Glutamatergic neuron (in vitro differentiated cells): ENCODE measurements at places on chromosomes 5 and 9. TPM values are rescaled to one million over a fixed set of nuclear protein-coding genes. Genes with fewer than 3 reads are reported as not detected.

Gene TSSK1B
- total RNA-seq = 0.54 TPM

Gene TEK
- 1.0 TPM for total RNA-seq

Gene EGFLAM
- total RNA-seq = 13.2 TPM

Gene HSPB3
- not detected for total RNA-seq

GRCh38 chr5:127351418-127351817 lies 60.8 kb downstream of the MEGF10 start:
- H3K4me3 ChIP-seq = no peak overlapping the region
- H3K4me1 ChIP-seq = no peaks in the 10 kb centered on the region
- H3K36me3 ChIP-seq = no peaks in the 10 kb centered on the region
- no peak overlapping the region for H3K27ac ChIP-seq
- H3K27me3 ChIP-seq = no peaks in the 10 kb centered on the region
- no peak for DNase-seq

GRCh38 chr5:106415541-106415940 lies 1255.2 kb downstream of the EFNA5 start:
- H3K36me3 ChIP-seq = no peaks in the 10 kb centered on the region
- H3K4me3 ChIP-seq = no peak overlapping the region
- H3K27me3 ChIP-seq = no peaks in the 10 kb centered on the region
- DNase-seq = no peak
- H3K27ac ChIP-seq = no peak overlapping the region

DNA sequence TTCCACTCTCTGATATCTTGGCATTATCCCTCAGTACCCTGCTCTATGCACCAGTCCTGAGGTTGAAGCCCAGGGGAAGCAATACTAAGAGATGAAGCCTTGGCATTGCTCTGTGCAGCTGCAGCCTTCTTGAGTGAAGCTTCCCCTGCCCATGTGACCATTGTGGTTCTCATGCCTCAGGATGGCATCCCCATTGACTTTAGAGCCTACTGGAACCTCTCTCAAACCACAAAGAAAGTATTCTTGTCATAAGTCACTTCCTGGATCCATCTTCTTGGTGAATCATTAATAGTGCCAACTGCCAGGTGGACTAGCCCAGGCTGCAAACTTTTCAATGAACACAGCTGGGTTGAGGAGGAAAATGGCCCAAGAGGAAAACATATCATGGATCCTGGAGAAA lies 283.9 kb upstream of the RFX3 start:
- H3K4me3 ChIP-seq = no peak overlapping the region
- H3K27ac ChIP-seq = no peak overlapping the region
- no peaks in the 10 kb centered on the region for H3K36me3 ChIP-seq
- H3K4me1 ChIP-seq = no peaks in the 10 kb centered on the region
- DNase-seq = no peak

GRCh38 chr5:54083245-54083644 lies 227.1 kb downstream of the ARL15 start:
- no peak for DNase-seq
- H3K27me3 ChIP-seq = no peaks in the 10 kb centered on the region
- H3K4me3 ChIP-seq = no peak overlapping the region
- no peak overlapping the region for H3K27ac ChIP-seq
- no peaks in the 10 kb centered on the region for H3K4me1 ChIP-seq

- DNase-seq = no peak
- no peak overlapping the region for H3K27ac ChIP-seq
- peaks cover 7% of the 10 kb centered on the region for H3K36me3 ChIP-seq
- peaks cover 1% of the 10 kb centered on the region for H3K27me3 ChIP-seq
- H3K4me1 ChIP-seq = no peaks in the 10 kb centered on the region
- no peak overlapping the region for H3K4me3 ChIP-seq
These were observed 48.0 kb downstream of the ZNF366 start for GRCh38 chr5:72459089-72459661.

GRCh38 chr5:152118676-152119470 lies 194.2 kb upstream of the GLRA1 start:
- H3K4me1 ChIP-seq = peaks cover 30% of the 10 kb centered on the region
- DNase-seq = no peak
- H3K27ac ChIP-seq = no peak overlapping the region

GRCh38 chr5:124867137-124867704 lies 120.8 kb upstream of the ZNF608 start:
- H3K27me3 ChIP-seq = peaks cover 2% of the 10 kb centered on the region
- no peak overlapping the region for H3K4me3 ChIP-seq
- no peaks in the 10 kb centered on the region for H3K36me3 ChIP-seq
- no peak for DNase-seq

DNA sequence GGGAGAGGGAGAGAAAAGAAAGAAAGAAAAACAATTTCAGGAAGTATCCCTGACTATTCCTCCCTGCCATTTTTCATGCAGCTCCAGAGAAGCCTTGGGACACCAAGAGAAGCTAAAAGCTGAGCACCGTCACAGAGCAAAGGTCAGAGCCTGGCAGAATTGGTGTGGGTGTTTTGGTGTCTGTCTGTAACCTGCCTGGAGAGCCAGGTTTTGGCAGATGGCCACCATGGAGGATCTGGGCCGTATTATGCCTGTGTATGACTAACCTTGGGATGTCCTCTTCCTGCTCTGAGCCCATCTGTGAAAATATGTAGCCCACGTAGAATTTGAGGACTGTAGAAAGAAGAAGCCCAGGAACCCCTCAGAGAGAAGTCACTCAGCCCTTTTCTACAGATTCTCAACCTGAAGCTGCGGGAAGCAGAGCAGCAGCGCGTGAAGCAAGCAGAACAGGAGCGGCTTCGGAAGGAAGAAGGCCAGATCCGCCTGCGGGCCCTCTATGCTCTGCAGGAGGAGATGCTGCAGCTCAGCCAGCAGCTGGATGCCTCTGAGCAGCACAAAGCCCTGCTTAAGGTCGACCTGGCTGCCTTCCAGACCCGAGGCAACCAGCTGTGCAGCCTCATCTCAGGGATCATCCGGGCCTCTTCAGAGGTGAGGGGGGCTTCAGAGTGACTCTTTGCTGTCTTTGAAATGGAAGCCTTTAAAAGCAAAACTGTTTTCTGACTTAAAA lies 18.8 kb downstream of the GLE1 start:
- H3K4me3 ChIP-seq = no peak overlapping the region
- no peak overlapping the region for H3K27ac ChIP-seq
- H3K27me3 ChIP-seq = peaks cover 2% of the 10 kb centered on the region
- peaks cover 3% of the 10 kb centered on the region for H3K4me1 ChIP-seq
- no peaks in the 10 kb centered on the region for H3K36me3 ChIP-seq

DNA sequence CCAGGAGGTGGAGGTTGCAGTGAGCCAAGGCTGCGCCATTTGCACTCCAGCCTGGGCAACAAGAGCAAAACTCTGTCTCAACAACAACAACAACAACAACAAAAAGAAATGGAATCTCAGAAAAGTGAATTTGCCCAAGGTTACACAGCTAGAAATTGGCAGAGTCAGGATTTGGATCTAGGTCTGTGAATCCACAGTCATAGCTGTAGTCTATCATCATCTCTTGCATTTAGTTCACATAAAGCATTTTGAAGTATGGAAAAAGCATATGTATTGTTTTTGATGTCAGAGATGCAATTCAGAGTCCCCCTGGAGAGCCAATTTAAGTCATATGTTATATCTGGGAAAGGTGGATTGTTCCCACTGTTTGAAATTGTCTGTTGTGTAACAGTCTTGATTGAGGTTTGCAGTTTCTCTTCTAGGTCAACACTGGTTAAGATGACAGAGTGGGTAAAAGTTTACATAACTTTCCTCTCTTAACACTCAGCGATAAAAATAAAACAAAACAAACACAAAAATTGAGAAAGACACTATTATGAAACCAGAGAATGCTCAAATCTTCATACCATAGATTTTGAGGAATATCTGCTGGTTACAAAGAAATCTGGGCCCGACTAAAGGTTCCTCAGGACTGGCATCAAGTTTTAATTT lies 21.5 kb upstream of the GPR21 start:
- no peaks in the 10 kb centered on the region for H3K4me1 ChIP-seq
- H3K4me3 ChIP-seq = no peak overlapping the region
- H3K27me3 ChIP-seq = no peaks in the 10 kb centered on the region
- H3K27ac ChIP-seq = no peak overlapping the region
- DNase-seq = no peak
- H3K36me3 ChIP-seq = no peaks in the 10 kb centered on the region

DNA sequence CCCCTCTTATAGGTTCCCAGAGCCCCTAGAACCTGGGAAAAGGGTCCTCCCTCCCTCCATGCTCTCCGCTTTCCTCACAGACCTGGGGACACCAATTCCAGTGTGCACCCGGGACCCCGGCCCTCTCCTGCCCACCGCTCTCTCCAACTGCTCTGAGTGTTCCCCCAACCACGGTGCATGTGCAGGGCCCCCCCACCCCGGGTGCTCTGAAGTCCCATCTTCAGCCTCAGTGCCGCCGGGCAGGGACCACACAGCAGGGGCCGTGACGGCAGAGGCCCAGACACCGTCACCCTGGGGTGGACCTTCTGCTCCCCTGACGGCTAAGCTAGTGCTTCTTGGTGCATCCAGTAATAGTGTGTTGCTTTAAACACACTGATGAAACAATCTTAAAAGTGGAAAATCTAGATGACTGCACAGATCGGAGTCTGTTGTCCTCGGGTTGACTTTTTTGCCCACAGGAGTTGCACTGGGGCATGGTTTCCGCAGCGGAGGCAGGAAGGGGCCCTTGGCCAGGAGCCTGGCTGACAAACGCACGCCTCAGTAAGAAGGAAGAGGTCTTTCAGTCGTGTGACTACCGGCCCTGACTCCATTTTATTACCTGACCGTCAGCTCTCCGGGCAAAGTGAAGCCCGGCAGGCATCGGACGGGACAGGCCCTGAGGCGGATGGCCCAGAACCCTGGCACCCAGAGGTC lies 36.2 kb upstream of the SLC6A3 start:
- H3K4me3 ChIP-seq = no peak overlapping the region
- no peak for DNase-seq
- H3K27me3 ChIP-seq = peaks cover 10% of the 10 kb centered on the region
- H3K36me3 ChIP-seq = no peaks in the 10 kb centered on the region
- H3K4me1 ChIP-seq = peaks cover 4% of the 10 kb centered on the region

DNA sequence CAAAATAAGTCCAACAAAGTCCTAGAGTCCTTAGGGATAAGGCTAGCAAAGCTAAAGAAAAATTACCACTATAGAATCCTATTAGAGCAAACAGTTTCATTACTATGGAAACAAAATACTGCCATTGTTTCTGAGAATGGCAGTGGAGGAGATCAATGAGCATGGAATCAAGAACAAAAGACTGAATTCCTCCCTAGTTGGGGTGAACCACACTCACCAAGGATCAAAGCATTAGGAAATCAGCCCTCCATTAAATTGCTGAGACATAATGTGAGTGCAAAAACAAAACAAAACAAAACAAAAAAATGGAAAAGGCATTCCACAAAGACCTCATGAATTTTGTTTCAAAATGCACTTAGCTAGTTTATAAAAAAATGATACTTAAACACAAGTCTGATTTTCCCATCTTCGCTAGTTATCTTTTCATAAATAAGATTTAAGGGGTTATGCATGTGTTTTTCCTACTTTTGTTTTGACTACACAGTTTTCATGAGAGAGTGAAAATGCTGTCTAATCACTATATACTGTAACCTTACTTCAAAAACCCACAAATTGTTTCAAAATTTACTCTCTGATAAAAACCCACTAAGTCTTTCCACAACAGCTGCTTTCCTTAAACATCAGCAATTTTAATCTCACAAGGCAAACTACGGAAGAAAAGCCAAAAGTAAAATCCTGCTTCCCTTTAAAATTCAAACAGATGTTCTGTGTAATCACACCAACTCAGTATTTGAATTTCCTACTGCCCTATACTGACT lies 9.7 kb downstream of the SERINC5 start:
- H3K4me1 ChIP-seq = peaks cover 7% of the 10 kb centered on the region
- peak overlapping the region; percentile 7 for H3K27ac ChIP-seq

DNA sequence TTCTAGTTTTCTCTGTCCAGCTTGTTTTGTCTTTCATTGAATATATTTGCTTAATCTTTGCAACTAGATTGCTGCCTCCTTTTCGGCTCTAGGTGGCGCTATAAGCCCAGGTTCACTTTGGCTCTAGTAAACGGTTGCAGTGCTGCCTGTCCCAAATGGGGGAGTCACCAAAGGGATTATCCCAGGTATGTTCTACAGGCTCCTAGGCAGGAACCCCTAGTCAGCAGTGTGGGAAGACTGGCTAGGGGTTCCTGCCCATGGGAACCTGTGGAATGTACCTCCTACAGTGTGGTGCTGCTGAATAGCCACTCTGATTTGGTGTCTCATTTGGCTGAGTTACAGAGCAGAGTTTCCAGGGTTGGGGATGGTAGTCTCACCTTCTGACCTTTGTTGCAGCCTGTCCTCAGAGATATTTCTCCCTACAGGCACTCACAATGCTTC lies 85.2 kb downstream of the ARSB start:
- no peak overlapping the region for H3K27ac ChIP-seq
- no peaks in the 10 kb centered on the region for H3K36me3 ChIP-seq
- H3K27me3 ChIP-seq = no peaks in the 10 kb centered on the region
- peak; percentile 63 for DNase-seq
- H3K4me3 ChIP-seq = no peak overlapping the region

DNA sequence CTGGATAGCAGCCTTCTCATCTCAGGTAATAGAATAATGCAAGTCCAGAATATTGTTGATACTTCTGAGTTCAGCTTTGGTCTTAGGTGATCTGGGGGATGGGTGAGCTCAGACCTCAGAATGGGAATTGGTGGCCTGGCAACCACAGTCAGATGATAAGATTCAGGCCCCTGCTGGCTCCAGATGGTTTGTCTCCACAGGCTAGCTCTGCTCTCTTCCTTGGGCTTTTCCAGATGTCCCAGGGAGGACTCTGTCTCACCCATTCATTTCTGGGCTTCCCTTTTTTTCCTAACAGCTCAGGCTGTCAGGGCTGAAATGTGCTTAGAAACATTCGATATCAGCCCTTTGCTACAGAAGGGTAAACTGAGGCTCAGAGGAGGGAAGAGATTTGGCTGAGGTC lies 17.6 kb upstream of the TNFSF15 start:
- H3K27ac ChIP-seq = no peak overlapping the region
- H3K36me3 ChIP-seq = no peaks in the 10 kb centered on the region
- H3K4me1 ChIP-seq = no peaks in the 10 kb centered on the region

- no peaks in the 10 kb centered on the region for H3K27me3 ChIP-seq
- no peaks in the 10 kb centered on the region for H3K36me3 ChIP-seq
- peaks cover 22% of the 10 kb centered on the region for H3K4me1 ChIP-seq
- no peak overlapping the region for H3K4me3 ChIP-seq
These were observed 11.0 kb upstream of the FAM120AOS start for GRCh38 chr9:93464395-93464794.

- H3K36me3 ChIP-seq = no peaks in the 10 kb centered on the region
- peaks cover 25% of the 10 kb centered on the region for H3K4me1 ChIP-seq
- peak overlapping the region; percentile 18 for H3K4me3 ChIP-seq
- no peak for DNase-seq
- no peak overlapping the region for H3K27ac ChIP-seq
These were observed 32.6 kb downstream of the SSBP2 start for GRCh38 chr5:81718300-81718699.
